ENCODE measurements at places on chromosomes 13 and 19.

GRCh38 chr13:80006940-80007339 lies 334.0 kb downstream of the SPRY2 start:
- DNase-seq: no peak

- DNase-seq: peak; percentile 17
Measured at GRCh38 chr19:2239771-2240770, 3.4 kb downstream of the SF3A2 start.

GRCh38 chr13:50309318-50309717 lies 294.1 kb downstream of the KCNRG start:
- DNase-seq: no peak

- no peak for DNase-seq
Measured at GRCh38 chr19:2532252-2533071, 56.5 kb downstream of the GADD45B start.

- no peak for DNase-seq
Measured at GRCh38 chr13:59398127-59398526, 765.6 kb downstream of the DIAPH3 start.

DNA sequence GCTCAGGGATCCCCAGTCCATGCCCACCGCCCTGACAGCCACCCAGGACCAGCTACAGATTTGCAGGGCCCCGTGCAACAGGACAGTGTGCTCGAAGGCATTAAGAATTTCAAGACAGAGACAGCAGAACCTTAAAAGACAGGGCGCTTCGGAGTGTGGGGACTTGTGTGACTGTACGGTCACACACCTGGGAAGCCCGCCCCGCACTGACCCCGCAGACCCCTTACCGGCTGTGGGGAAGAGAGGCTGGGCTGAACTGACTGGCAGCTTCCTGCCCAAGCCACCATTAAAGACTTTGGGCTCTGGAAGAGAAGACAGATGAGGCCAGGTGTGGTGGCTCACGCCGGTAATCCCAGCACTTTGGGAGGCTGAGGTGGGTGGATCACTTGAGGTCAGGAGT lies 14.4 kb downstream of the STAP2 start:
- no peak for DNase-seq

- DNase-seq: no peak
Measured at GRCh38 chr13:114025405-114025713, 51.5 kb upstream of the C13orf46 start.

- DNase-seq: no peak
Measured at GRCh38 chr19:17289489-17289888, 7.8 kb downstream of the ANKLE1 start.

GRCh38 chr13:98217597-98217996 lies 40.5 kb upstream of the RNF113B start:
- DNase-seq: no peak

GRCh38 chr19:46803555-46803954 lies 15.2 kb upstream of the SLC1A5 start:
- no peak for DNase-seq

GRCh38 chr13:113906571-113906970 lies 42.7 kb upstream of the GAS6 start:
- DNase-seq: no peak

GRCh38 chr13:94706843-94707399 lies 5.4 kb downstream of the SOX21 start:
- no peak for DNase-seq

GRCh38 chr13:75725736-75726135 lies 89.6 kb downstream of the LMO7 start:
- no peak for DNase-seq

- no peak for DNase-seq
Measured at GRCh38 chr13:76597868-76598267, 288.3 kb downstream of the KCTD12 start.

GRCh38 chr13:93356469-93356868 lies 129.9 kb downstream of the GPC6 start:
- no peak for DNase-seq

DNA sequence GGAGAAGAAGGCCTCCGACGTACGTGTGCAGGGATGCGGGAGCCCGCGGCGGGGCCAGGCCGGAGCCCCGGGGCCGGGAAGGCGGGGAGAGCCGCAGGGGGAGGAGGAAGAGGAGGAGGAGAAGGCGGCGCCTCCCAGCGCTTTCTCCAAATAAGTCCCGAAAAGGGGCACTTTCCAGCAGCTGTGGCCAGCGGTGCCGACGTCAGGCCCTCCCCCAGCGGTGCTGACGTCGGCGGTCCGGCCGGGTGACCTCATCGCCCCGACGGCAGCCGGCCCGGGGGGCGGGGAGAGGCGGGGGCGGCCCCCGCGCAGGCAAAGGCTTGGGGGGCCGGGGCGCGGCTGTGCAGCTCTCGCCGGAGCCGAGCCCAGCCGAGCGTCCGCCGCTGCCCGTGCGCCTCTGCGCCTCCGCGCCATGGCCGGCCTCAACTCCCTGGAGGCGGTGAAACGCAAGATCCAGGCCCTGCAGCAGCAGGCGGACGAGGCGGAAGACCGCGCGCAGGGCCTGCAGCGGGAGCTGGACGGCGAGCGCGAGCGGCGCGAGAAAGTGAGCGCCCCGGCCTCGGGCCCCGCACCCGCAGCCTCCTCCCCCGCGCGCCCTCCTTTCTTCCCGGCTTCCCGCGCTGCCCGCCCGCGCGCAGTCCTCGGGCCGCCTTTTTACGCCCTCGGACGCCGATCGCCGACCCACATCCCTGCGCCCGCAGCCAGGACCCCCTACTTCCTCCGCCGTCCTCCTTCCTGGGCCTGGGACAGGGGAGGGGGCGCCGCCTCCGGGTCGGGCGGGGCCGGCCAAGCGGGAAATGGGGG lies at the start of gene TPM4:
TSS of gene TPM4 (plus strand) at position 342 of the 804 bp plus-strand sequence. CDS start at position 413, 71 bp downstream.
- DNase-seq: peak; percentile 79

- no peak for DNase-seq
Measured at GRCh38 chr13:77893066-77893465, 25.6 kb downstream of the EDNRB start.

Measured in GF-D8 (cell line).